ENCODE measurements at places on chromosomes 5 and 9.

- DNase-seq = no peak
Measured at GRCh38 chr5:71662381-71662780, 56.7 kb upstream of the CARTPT start.

DNA sequence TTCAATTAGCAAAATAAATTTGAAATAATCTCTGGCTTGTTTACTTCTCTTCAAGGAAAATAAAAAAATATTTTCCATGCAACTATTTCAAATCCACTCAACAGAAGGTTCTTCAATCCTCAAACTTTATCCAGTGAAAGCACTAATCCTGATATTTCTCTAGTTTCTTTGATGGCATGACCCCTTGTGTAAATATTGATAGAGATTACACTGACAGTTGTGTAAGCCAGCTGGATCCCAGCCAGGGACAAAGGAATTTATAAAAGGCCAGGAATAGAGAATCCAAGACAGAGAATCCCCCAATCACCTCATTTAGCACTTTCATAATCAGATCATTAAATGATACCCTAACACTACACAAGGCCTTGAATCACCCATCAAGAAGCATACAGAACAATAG is 135.2 kb downstream of the GNA14 start:
- no peak for DNase-seq

- DNase-seq = no peak
Measured at GRCh38 chr5:117434254-117434653, 859.6 kb upstream of the SEMA6A start.

DNA sequence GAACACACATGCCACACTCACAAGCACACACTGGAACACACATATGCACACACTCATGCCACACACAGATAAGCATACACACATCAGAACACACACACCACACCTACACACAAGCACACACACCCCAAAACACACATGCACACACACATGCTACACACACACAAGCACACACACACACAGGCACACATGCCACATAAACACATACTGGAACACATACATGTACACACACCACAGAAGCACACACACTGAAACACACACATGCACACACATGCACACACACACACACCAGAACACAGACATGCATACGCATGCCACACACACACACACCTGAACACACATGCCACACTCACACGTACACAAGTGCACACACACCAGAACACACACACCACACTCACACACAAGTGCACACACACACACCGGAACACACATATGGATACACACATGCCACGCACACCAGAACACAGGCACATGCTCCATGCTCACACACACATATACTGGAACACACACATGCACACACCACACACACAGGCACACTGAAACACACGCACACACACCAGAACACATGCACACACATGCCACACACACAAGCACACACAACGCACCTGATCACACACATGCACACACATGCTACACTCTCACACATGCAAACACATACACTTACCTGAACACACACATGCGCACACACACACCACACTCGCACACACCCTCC is 78.0 kb upstream of the IRX4 start:
- no peak for DNase-seq

- DNase-seq = no peak
Measured at GRCh38 chr5:117889596-117889995, 1098.8 kb downstream of the DTWD2 start.

DNA sequence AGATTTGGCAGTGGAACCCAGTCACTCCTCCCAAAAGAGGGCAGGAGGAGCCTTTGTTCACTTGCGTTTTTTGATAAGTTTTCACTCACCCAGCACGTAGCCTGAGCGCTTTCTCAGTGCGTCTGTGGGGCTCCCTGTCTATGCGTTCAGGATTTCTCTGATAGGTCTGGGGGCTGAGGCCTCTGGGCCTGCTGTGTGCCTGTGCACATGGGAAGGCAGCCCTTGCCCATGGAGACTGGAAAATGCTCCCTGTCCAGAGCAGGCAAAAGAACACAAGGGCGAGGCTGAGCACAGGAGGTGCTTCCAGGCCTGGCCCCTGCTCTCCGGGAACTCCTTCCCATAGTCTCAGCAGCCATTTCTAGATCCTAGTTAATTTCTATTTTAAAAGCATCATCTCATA is 249.9 kb downstream of the FSTL4 start:
- DNase-seq = no peak

DNA sequence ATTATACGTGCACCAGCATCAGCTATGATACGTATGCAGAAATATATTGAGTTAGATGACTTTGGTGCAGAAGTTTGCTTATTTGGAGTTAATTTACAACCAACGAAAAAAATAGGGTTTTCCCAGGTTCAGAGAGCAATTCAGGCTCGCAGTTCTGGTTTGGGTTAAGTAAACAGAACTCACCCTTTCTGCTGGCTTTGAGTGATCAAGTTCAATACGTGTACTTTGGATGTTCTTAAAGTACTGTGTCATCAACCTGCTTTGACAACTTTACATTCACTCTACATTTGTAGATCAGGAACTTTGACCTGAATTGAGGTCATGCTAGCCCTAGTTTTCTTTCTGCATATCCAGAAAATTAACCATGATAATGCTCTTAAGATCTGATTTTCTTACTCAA is 40.7 kb downstream of the ACOT12 start:
- no peak for DNase-seq

GRCh38 chr5:113118298-113118697 is 141.7 kb downstream of the DCP2 start:
- DNase-seq = no peak

GRCh38 chr5:169300468-169301385 is at the start of gene SLIT3:
Gene SLIT3 (minus strand): TSS chr5:169301139. CDS start chr5:169300709, 430 bp downstream.
- no peak for DNase-seq

GRCh38 chr5:35098214-35098613 is 50.5 kb upstream of the AGXT2 start:
- DNase-seq = no peak

- no peak for DNase-seq
Measured at GRCh38 chr5:87051502-87052113, 216.1 kb upstream of the RASA1 start.

DNA sequence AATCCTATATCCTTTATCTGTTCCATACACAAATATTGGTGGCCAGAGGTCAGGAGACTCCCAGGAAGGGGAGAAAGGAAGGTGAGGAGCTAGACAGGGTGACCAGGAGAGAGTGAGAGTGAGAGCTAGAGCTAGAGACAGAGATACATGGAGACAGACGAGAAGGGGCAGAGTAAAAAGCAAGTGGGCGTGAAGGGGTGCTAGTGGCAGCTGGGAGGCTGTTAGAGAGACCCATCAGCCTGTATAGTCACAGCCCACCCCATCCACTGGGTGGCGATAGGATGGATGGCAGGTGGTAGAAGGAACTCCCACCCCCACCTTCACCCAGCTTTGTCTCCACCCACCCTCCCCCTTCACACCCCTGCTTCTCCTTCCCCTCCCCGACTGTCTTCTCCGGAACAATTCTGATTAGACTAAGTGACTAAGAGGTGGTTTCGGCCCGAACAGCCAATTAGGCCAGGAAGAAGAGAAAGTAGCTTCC is 32.8 kb downstream of the PCDH1 start:
- no peak for DNase-seq

GRCh38 chr5:137665678-137666460 is 70.0 kb downstream of the KLHL3 start:
- DNase-seq = no peak

GRCh38 chr9:137505421-137506140 is 44.6 kb downstream of the PNPLA7 start:
- no peak for DNase-seq

- DNase-seq = no peak
Measured at GRCh38 chr5:270340-270739, 1.1 kb upstream of the PDCD6 start.

DNA sequence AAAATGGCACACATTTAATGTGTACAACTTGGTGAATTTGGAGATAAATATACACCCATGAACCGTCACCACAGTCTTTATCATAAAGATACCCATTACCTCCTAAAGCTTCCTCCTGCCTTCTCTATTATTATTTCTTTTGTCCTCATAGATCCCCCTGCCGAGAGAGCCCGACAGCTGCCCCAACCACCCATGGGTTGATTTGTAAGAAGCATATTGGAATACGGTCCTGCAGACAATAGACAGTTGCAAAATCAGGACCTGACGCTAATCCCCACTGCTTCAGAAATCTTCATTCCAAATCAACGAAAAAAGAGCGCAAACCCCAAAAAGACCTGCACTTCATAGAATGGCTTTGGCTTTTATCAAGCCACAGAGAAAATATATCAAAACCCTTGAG is 697.5 kb downstream of the SEMA5A start:
- no peak for DNase-seq

DNA sequence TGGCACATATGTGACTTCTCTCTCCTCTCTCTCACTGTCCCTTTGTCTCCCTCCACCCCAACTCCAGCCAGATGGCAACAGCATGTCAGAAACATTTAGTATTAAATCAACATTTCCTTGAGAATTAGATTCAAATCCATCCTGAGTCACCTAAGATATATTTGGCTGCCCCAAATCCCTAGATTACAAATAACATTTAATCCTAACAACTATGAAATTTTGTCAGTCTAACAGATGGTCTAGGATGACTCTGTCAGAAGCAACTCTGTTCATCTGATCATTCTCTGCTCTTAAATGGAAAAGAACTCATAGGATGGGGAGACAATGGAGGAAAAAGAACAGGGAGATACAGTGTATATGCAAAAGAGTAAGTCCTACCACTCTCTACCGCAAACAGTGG is 201.2 kb downstream of the TSSK1B start:
- no peak for DNase-seq

Data from activated CD8-positive, alpha-beta memory T cell treated with anti-CD3 and anti-CD28 coated beads for 1 hour (primary cell).